ENCODE measurements at places on chromosomes 3 and 15.

GRCh38 chr3:16311960-16312451 is 47.0 kb downstream of the OXNAD1 start:
- DNase-seq, result no peak

DNA sequence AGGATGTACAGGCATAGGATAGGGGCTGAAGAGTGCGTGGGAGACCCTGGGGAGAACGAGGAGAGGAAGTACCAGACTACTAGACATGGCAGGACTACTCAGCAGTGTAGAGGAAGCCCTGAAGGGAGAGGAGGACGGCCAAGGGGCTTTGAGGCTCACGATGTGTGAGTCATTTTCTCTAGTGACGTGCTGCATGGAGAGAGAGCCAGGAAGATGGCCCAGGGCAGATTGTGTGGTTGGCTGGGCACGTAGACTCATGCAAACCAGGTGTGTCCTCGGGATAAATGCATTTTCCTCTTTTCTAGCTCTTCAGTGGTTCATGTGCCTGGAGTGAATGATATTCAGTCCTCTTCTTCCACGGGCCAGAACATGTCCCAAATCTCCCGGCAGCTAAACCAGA is 115.0 kb upstream of the ABHD17C start:
- no peak for DNase-seq

DNA sequence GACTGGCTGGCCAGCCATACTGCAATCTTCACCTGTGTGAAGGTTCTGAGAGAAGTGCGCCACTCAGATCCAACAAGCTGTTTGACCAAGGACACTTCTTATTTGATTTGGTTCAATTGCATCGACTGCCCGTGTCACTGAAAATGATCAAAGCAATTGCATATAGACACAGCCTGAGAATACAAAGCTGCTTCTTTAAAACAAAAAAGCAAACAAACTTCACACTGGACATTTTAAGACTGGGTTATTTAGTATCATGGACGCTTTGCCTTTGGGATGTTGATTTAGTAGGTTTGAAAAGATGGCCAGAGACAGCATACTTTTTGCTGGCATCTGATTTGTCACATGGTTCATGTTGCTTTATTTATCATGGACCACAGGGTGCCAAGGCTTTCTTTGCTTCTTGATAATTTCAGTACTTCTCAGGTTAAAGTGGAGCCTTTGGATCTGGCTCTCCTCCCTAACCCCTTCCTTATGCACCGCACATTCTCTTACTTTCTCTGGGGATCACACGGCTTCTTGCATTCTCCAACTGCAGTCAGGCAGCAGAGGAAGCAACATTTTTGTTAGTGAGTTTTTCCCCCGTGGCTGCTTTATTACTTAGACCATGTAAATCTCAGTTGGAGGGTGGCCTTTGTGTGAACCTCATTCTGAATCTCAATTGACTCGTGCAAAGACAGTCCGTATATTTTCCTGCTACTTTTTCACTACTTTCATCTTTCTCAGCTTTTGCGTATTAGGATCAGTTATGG is 151.0 kb downstream of the CD47 start:
- DNase-seq, result no peak

- no peak for DNase-seq
Measured at GRCh38 chr3:168998792-168999191, 664.7 kb downstream of the MECOM start.

DNA sequence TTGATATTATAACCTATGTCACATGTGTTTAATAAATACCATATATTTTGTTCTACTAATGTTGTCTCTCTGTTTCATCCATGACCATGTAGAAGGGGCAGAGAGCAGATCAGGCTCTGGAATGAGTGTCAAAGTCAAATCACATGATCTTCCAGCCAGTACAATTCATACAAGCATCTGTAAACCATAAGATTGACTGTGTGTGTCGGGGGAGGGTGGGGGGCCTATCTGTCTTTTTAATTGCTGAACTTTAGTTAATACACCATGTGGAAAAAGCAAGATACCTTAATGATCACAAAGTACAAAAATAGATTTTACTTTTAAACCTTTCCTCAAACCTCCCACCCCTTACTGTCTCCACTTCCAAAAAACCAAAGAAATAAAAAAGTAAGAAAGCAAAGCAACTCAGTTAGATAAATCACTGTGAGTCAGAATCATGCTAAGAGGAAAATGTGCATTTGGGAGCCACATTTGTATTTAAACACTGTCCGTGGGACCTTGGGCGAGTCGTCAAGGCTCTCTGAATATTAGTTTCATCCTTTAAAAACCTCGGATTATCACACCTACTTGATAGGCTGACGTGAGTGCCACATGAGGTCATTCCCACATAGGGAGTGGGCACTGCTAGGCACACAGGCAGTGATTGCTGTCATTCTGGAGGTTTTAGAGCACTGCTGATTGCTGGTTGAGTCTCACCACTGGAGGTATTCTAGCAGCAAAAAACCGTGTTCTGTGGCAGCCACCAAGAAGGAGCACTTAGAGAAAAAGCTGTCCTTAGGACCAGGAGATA is 21.0 kb upstream of the POLR2M start:
- no peak for DNase-seq

GRCh38 chr3:147197739-147198138 is 208.6 kb downstream of the ZIC4 start:
- DNase-seq, result no peak

- no peak for DNase-seq
Measured at GRCh38 chr3:98962951-98963350, 61.5 kb upstream of the DCBLD2 start.

- no peak for DNase-seq
Measured at GRCh38 chr3:98978068-98978811, 76.7 kb upstream of the DCBLD2 start.

DNA sequence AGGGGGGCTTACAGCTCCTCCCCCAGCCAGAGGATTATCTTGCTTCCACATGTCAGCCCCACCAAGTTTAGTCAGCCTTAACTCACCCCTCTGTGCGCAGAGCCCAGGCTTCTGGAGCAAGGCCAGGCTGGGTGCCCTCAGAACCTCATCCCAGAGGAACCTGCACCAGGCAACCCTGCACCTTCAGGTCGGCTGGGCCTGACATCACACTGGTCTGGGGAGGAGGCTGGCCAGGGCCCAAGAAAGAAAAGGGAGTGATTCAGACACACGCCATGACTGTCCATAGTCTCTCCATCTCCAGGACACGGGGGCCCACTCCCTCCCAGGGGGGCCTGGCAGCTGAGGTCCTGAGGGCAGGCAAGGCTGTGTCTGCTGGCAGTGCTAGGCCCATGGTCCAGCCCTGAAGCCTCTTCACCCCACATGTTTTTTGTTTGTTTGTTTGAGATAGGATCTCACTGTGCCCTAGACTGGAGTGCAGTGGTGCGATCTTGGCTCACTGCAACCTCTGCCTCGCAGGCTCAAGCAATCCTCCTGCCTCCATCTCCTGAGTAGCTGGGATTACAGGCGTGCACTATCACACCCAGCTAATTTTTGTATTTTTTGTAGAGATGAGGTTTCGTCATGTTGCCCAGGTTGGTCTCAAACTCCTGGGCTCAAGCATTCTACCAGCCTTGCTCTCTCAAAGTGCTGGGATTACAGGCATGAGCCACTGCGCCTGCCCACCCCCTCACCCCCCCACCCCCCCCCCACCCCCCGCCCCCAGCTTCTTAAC is 11.1 kb downstream of the TNK2 start:
- DNase-seq, result no peak

DNA sequence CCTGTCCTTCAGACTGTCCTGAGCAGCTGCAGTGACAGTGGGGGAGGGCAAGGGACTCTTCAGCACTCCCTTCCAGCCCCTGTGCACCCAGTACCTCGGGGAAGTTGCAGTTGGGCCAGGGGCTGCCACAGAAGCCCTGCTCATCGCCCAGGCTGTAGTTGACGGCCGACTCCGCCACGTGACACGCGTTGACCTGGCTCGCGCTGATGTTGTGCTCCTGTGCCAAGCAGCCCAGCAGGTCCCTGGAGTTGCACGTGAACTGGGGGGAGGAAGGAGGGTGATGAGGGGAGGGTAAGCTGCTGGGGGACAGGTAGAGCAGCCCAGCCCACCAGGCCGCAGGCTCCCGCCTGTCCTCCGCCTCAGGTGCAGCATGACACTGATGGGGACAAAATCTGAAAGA is 101.2 kb downstream of the SEC22A start:
- no peak for DNase-seq

DNA sequence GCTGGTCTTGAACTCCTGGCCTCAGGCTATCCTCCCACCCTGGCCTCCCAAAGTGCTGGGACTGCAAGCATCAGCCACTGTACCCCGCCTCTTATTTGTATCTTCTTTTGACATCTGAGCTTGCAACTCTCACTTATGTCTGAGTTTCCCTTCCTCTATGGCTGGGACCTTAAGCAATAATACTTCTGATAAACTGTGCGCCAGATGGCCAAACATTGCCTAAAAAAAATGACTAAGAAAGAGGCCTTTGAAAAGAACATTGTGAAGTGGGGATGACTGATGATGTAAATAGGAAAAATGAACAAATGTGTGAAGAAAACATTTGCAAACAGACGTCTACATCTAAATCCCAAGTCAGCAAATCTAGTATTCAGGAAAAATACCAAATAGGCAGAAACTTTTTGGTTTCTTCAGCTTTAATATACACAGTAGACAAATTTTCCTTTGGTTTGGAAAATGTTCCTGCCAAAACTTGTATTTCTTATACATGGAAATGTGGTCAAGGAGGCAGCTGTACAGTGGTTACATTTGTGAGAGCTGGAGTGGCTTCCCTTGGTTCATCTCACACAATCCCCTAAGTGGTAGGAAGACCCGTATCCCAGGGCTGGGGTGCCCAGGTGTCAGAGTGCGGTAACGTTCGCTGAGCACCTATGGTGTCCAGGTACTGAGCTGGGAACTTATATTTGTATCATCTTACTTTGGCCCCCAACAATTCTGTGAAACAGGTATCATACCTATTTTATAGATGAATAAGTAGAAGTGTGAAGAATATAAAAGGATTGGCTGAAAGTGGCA is 11.6 kb upstream of the TFRC start:
- no peak for DNase-seq

DNA sequence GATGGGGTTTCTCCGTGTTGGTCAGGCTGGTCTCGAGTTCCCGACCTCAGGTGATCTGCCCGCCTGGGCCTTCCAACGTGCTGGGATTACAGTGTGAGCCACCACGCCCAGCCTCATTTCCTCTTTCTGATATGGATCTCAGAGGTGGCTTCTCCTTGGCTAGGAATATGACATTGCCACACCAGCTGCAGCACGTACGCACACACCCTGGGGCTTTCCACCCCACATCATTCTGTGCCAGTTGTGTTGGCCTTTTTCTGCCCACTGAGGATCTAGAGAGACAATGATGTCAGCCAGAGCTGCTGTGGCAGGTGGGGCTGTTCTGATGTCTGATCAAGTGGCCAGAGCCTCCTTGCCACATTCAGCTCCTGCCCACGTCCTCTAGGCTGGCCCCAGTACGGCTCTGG is 29.0 kb downstream of the TMEM45A start:
- no peak for DNase-seq

GRCh38 chr3:182957226-182957625 is 23.1 kb downstream of the DCUN1D1 start:
- DNase-seq, result no peak

DNA sequence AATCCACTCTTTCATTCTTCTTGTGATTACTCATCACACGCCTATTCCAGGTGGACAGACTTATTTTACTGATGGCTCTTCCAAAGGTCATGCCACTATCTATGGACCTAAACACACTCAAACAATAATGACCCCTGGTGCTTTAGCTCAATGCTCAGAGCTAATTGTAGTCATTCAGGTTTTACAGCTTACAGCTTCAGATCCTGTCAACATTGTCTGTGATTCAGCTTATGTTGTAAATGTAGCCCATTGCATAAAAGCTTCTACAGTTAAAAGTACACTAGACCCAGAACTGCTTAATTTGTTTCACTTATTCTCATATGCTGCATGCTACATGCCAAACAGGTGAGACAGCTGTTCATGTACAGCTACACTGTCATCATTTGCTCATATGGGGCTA is 49.2 kb downstream of the LSM3 start:
- no peak for DNase-seq

- DNase-seq, result no peak
Measured at GRCh38 chr15:69497076-69497475, 44.5 kb downstream of the RPLP1 start.

DNA sequence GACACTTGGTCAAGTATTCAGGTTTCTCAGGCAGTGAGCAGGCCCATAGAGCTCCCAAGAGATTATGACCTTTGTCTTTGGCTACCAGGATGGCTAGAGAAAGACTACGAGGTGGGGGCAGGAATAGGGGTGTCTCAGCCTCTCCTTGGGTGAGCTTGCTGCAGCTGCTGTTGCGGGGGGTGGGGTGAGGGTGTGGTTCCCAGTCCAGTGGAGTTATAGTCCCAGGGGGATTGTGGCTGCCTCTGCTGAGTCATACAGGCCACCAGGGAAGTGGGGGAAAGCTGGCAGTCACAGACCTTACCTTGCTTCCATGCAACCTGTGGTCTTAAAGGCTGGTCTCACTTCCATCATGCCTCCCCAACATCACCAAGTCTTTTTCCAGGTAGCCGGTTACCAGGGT is 31.7 kb downstream of the ATP2C1 start:
- DNase-seq, result no peak

- DNase-seq, result no peak
Measured at GRCh38 chr15:96264351-96264798, 66.1 kb upstream of the NR2F2 start.

DNA sequence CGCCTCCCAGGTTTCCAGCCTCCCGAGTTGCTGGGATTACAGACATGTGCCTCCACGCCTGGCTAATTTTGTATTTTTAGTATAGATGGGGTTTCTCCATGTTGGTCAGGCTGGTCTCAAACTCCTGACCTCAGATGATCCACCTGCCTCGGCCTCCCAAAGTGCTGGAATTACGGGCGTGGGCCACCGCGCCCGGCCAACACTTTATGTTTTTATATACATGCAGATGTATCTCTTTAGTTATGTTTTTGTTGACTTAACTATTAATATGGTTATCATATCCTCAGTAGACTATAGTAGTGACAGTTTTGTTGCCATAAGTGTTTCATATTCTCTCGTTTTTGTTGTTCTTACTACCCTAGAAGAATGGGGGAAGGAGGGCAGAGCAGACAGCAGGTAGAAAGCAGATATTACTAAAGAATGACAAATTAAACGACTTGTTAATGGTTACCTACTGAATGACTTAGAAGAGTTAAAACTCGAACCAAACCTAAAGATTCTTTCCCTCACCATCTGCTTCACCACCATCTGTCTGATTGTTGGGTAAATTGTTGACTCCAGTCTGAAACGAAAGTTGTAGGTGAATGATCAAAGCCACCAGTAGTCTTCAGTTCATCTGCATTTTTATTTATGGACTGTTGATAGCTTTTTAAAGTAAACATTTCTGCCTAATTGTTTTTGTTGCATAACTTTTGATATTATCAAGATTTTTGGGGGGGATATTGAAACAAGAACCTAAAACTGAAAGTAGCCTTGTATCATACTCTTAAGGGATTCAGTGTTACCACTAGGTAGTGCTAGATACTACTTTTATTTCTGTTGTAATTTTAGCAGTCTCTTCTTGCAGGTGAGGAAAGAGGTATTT is 89.3 kb downstream of the RASA2 start:
- DNase-seq, result no peak

DNA sequence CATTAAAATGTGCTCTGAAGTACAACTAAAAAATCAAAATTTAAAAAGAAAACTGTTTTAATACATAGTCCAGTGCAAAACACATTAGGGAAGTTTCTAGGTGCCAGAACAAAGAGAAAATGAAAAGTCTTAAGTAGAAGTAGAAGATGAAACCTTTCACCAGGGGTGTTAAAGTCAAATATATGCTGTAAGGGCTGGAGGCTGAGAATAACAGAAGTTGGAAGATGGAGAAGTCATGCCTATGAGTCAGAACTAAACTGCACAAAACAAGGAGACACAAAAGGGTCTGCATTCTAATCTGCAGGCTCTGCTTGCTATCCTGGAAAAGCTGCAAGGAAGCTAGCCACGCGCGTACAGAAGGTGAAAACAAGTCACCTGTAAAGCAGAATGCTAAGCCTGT is 48.7 kb upstream of the CPB1 start:
- DNase-seq, result no peak

- DNase-seq, result no peak
Measured at GRCh38 chr3:171658841-171659240, 151.4 kb downstream of the PLD1 start.

Measured in stimulated activated CD8-positive, alpha-beta memory T cell treated with anti-CD3 and anti-CD28 coated beads, Interleukin-2, amount 100 ng/mL, for 48 hours (primary cell).